Stimulated activated CD8-positive, alpha-beta memory T cell treated with anti-CD3 and anti-CD28 coated beads, Interleukin-15, amount 100 ng/mL, for 48 hours (primary cell): ENCODE measurements at places on chromosomes 2 and 18.

DNA sequence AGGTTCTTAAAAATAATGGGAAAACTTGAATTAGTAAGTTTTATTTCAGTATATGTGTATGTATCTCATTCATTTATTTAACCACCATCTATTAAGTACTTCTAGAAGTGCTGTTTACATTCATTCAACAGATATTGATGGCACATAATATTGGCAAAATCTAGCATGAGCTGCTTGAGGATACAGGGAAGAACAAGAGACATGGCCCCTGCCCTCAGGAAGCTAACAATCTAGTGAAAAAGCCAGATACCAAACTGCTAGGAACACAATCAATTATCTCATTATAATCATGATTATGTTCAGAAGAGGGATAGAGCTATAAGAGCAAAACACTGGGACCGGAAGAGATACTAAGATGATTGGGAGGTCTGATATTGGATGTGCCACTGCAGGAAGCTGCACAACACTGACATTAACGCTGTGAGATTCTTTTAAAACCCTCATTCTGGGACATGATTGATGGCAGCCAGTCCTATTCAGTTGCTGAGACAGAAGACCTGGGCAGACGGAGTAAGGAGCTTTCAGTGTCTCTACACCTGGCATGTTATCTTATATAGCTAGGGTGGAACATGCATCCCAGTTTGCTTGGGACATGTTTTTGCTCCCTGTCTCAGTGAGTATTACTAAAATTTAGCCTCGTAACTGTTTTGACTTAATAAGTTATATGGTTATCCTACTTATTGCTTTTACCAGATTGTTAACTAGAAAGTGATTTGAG, 314.1 kb downstream of the STK39 start:
- DNase-seq: no peak

- no peak for DNase-seq
Measured at GRCh38 chr18:10194592-10194991, 259.8 kb upstream of the APCDD1 start.

- no peak for DNase-seq
Measured at GRCh38 chr2:186891185-186891621, 42.2 kb upstream of the ZSWIM2 start.

DNA sequence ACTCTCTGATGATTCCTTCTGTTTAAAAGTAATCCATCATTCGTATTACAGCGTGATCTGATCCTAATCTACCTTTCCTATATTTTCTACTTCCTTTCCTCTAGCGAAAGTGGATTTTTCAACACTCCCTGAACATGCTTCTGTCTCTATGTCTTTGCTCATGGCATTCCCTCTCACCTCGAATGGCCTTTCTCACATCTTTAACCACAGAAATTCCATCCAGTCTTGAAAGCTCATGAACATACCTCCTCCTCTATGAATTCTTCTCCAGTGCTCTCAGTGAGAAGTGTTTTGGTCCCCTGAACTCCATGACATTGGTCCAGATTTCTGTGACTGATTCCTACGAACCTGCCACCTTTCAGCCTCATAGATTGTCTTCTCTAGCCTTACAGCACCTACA, 323.2 kb downstream of the RAD51AP2 start:
- DNase-seq: no peak

DNA sequence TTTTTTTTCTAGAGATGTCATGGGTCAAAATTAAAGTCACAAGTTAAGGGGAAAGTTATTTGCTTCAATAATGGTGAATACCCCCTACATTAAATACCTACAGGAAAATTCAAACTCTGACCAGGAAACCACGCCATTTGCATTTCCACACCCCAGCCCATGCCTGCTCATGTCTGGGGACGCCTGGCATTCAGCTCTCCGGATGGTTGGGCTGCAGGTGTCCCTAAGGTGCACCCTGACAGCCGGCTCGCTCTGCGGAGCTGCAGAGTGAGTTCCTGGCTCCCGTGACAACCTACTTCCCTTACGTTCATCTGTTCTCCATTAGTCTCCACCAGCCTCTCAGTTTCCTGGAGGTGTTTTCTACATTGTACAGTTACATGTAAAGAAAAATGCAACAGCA, 122.7 kb upstream of the RIOK3 start:
- DNase-seq: no peak

DNA sequence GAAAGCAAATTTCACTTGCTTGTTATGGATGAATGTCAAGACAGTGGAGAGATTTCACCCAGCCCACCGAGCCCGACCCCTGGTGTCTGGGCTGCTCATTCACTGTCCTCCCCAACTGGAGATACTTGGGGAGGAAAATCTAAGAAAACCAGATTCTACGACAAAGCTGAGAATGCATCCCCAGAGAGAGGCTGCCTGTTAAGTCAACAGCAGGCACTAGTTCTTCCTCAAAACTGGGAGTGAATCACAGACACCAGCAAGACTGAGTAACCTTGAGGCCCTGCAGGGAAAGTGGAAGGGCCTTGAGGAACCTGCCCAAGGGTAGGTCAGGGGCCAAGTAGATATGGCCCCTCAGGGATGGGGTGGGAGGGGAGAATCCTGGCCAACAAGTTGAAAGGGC, 34.2 kb upstream of the MLPH start:
- DNase-seq: no peak

GRCh38 chr2:86360776-86361175, 23.4 kb upstream of the REEP1 start:
- DNase-seq: no peak

GRCh38 chr2:32474381-32474780, 117.6 kb downstream of the BIRC6 start:
- DNase-seq: no peak

DNA sequence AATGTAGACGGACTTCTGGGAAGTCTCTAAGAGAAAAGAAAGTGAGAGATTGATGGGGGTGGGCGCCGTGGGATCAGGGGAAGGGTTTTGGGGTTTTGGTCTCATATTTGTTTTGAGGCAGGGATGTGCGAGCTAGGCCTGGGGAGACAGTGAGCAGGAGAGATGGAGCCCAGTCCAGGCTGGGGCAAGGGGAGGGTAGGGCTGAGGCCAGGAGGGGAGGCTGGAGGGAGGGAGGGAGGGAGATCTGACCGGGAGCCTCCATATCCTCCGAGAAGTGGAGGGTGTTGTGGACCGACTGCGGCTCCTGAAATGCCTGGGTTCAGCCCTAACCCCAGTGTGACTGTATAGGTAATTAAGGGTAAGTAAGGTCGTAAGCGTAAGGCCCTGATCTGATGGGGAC, 72.8 kb upstream of the ODC1 start:
- no peak for DNase-seq

GRCh38 chr2:121855510-121855909, 100.1 kb downstream of the TSN start:
- no peak for DNase-seq

- DNase-seq: no peak
Measured at GRCh38 chr2:127429844-127430425, 11.7 kb downstream of the PROC start.

DNA sequence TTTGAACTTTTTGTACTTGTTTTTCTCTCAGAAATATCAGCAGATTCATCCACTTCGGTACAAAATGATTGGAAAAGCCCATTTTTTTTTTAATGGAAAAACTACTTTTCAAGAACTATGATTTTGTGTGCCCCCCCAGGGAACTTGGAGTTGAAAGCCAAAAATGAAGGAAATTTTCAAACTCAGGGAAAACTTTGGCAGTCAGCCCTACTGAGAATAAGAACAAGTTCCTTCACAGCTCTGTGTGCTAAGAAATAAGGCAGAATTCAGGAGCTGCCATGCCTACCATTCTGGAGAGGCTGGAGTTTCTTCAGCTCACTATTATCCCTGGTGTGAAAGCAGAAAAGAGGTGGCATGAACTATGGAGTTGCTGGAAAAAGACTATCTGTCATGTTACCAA, 226.0 kb upstream of the SLC35G4 start:
- no peak for DNase-seq

DNA sequence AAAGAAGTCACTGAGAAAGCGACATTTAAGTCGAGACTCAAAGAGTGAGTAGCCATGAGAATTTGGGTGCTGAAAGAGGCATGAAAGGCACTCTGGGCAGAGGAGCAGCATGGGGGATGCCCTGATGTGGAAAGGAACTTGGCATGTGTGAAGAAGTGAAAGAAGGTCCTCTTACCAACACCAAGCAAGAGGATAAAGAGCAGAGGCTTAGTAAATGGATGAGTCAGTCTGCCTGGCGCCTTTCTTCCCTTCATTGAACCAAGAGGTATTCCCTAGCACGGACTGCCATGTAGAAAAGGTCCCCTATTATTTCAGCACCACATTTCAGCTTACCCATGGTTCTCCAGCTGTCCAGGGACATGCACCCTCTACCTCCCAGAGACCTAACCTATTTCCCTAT, 221.1 kb upstream of the NRP2 start:
- DNase-seq: no peak

DNA sequence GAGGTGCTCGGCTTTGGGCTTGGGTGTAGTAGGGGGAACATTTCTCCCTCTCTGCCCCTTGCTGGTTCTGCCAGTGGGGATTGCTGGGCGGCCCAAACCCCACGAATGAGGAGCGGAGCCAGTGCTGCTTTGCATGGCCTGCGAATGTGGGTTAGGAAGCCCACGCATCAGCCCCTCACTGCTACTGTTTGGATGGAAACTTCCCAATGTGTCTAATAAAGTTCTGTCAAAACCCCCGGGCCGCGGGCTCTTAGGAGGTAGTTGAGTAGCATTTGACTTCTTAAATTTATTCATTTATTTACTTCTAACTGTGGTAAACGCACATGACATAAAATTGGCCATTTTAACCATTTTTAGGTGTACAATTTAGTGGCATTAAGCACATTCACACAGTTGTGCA, 161.3 kb upstream of the FHL2 start:
- DNase-seq: no peak

DNA sequence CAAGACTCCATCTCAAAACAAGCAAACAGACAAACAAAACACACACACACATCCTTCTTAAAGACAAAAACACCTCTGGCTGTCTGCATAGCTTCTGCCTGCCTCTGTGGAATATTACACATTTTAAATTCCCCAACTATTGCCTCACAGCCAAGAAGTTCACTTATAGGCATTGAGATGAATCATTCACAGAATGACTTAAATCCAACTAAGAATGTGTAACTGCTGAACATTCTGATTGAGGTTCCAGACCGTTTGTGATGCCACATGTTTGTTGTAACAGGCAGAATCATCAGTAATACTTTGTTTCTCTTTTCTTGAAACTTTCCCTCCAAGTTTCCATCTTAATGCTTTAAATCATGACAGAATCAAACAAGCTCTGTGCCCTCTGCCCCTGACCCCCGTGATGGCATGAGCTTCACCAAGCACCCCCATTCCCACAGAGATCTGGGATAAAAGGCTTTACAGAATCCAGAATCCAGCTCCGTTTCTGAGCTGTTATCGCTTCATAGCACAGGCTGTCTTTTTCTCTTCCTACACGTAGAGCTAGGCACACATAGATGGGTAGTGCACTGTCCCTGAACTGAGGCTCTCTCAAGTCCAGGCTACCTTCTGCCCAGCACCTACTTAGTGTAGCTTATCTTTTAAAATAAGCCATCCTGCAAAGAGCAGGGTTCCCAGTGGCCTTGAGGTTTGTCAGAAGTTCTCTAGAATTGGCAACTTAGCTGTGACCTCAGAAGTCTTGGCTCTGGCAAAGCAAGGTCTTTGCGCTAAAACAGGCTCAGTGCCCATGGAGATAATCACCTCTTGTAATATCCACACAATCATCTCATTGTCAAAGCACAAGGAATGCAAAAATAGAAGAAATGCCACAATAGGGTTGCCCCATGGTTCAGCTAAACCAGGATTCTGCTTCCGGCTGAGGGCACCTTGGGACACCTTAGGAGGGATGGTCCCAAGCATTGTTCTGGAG, 32.9 kb downstream of the EPAS1 start:
- no peak for DNase-seq

DNA sequence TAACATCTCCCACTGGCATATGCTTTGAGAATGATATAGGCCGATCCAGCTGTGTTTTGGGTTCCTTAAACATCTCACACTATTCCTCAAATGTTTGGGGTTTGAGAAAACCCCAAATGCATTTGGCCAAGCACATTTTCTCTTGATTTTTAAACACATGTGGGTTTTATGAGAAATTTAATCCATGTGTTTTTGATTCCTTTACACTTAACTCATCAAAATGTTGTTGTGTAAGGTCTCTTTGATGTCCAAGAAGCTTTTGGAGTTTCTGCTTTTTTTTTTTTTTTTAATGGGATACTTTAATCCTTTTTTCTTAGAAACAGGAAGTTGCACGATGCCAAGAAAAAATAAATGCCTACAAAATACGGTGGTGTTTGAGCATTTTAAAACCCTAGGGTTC, 339.8 kb upstream of the TCF4 start:
- DNase-seq: no peak

- no peak for DNase-seq
Measured at GRCh38 chr2:194556629-194557028, 1100.4 kb upstream of the SLC39A10 start.

DNA sequence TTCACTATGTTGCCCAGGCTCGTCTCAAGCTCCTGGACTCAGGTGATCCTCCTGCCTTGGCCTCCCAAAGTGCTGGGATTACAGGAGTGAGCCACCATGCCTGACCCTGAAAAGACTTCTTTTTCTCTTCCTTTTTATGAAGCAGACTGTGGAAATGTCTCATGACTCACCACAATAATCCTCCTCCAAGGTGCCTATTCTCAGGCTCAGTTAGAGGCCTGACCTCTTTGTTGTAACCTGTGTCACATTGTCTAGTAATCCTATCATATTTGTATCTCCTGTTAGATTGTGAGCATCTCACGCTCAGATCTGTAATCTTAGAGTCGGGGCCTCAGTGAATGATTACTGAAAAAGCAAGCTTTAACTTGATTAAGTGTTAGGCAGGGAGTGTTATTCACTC, 18.3 kb upstream of the TAF4B start:
- DNase-seq: no peak

DNA sequence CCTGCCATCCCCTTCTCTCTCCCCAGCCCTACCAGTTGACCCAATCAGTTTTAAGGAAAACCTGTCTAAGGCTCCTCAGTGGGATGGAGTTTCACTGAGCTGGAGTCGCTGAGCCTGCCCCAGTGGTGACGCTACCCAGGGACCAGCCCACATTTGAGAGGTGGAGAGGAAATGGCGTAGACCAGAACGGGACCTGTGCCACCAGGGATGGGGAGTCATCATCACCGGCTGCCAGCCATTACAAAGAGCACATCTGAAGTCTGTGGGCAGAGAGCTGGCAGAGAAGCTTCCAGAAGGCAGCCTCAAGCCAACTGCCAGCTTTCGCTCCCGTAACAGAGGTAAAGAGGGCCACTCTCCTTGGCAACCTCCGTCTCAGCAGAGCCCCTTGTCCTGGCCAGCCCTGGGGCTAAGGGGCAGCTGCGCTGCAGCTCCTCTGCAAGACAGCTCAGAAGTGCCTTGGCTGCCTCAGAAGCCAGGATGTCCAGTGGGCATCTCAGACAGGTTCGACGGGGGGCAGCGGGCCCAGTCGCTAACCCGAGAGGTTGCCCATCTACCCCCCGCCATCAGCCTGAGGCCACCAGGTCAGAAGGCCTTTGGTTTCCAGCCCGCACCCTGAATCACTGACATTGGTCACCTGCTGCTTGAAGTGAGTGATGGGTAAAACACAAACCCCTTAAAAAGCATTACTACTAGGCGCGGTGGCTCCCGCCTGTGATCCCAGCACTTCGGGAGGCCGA, 15.4 kb downstream of the SDC1 start:
- DNase-seq: no peak

- DNase-seq: no peak
Measured at GRCh38 chr2:19809206-19809605, 92.6 kb downstream of the TTC32 start.

GRCh38 chr18:2549462-2549861, 21.8 kb downstream of the METTL4 start:
- DNase-seq: no peak

- no peak for DNase-seq
Measured at GRCh38 chr2:68362749-68363148, 2.3 kb upstream of the PLEK start.
